ENCODE measurements at places on chromosomes 4 and X.

DNA sequence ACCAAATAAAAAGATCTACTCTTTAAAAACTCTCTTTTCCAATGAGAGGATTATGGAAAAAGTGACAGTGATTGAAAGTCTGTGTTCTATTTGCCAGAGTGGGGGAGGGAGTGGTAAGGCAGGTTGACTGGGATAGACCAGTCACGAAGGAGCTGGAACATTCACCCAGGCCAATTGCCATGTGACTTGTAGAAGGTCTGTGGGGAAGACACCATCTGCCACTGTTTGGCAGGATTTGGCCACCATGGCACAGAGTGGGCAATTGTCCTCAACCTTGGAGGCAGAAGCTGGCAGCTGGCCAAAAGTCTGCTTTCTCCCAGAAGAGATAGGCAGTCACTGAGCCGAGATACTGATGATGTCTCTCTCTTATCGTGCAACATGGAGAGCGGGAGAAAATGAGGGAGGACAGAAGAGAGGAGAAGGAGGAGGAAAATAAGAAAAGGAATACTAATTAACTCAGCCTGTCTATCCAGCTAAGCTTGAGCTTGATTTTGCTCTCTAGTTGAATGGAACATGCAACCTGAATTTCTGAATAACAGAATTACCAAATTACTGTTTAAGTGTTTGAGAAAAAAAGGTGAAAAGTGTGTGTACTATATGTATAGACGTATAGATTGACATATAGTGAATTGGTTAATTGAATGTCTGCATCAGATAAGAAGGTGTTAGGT is 267.1 kb downstream of the ARHGAP24 start:
- DNase-seq = no peak

DNA sequence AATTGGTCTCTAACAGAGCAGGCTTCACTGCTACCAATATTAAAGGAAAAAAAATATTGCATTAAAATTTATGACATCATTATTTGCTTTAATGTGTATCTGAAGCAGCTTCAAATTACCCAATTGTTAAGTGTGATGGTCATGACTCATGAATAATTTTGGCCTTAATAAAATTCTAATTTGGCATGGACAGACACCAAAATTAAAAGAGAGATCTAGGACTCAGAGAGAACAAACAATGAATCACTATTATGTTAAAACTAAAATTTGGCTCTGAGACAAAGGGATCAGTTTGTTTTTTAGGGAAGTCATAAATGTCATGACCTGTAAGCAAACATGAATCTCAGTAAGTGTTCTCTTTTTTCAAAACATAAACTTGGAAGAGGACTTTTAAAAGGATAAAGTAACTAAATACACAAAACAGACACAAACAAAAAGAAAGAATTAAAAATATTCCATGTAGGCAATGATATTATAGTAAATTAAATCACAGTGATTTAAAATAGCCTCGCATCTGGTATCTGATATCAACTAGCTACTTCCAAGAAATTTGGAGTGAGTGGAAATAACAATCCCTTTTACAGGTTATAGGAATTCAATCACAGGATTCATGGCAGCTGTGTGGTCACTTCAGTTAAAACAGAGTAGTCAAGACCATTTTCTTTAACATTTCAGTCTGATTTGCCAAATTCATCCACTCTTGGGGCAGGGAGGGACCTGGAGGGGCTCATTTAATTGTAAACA is 11.6 kb downstream of the VEGFC start:
- DNase-seq = no peak

- DNase-seq = no peak
Observed at GRCh38 chrX:47194194-47194787, 662 bp downstream of the UBA1 start.

- DNase-seq = no peak
Observed at GRCh38 chr4:174553031-174553430, 30.7 kb upstream of the HPGD start.

DNA sequence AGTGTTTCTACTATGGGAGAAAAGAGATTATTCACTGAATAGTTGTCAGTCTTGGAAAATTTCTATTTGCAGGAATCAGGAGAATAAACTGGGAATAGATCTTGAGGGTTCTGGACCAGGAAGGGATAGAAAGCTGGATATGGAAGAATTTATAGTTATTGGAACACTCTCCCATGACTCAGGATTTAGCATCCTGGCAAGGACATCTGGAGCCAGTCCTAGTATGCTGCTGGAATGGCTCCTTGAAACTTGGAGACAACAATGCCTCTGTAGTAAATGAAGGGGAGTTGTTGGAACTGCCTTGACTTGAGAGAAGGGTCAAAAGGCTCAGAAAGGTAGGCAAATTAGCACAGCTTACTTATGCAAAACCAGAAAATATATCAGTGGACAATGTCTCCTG is 23.5 kb upstream of the THOC2 start:
- no peak for DNase-seq

DNA sequence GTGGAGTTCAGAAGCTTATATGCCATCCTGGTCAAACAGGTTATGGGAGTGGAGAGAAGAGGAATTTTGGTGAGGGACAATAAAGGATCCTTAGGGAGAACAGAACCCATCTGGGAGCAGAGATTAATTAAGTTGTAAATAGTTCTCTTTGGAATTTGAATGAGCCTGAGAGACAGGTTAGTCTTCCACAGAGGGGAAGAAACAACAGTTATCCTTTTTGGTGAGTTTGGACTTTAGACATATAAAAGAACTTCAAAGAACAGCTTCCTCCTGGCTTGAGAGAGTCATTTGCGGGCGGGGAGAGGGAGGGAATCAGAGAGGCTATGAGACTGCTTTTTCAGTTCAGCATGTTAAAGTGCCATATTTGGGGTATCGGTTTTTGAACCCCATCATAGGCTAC is 793.3 kb upstream of the MAGEB2 start:
- DNase-seq = no peak

DNA sequence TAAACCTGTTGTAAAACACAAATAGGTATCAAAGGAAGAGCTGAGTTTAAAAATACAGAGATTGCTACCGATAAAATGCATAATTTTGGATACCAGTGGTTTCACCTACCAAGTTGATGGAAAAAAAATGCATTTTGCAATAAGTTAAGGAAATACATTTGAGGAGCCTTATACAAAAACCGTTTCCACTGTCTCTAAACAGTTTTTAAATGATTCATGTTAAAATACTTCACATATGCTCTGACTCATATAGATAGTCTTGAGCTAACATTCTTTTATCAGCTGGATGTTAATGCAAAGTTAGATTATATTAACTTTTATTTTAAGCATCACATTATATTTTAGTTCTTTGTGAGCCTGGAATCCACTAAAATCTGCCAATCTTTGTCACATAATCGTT is 50.6 kb upstream of the ANKRD17 start:
- no peak for DNase-seq

- no peak for DNase-seq
Observed at GRCh38 chr4:108031427-108032083, 41.9 kb downstream of the HADH start.

- DNase-seq = no peak
Observed at GRCh38 chrX:153909024-153909979, 4.8 kb downstream of the AVPR2 start.

DNA sequence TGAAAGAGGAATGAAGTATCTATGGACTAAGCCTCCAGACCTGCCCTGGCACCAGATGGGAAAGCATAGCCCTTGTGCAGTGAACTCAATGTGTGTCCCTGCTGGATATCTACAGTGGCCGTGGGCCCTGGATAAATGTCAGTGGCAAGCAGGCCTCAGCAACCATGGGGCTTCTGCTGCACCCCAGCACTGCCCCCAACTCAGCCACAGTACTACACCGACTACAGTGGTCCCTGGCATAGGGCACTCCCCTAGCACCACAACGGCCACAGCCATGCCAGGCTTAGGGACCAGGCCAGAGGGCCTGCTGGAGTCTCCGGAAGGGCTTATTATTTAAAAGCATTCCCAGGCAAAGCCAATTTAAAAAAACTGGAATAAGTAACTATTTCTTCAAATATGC is 459.1 kb downstream of the SH2D1A start:
- DNase-seq = no peak

DNA sequence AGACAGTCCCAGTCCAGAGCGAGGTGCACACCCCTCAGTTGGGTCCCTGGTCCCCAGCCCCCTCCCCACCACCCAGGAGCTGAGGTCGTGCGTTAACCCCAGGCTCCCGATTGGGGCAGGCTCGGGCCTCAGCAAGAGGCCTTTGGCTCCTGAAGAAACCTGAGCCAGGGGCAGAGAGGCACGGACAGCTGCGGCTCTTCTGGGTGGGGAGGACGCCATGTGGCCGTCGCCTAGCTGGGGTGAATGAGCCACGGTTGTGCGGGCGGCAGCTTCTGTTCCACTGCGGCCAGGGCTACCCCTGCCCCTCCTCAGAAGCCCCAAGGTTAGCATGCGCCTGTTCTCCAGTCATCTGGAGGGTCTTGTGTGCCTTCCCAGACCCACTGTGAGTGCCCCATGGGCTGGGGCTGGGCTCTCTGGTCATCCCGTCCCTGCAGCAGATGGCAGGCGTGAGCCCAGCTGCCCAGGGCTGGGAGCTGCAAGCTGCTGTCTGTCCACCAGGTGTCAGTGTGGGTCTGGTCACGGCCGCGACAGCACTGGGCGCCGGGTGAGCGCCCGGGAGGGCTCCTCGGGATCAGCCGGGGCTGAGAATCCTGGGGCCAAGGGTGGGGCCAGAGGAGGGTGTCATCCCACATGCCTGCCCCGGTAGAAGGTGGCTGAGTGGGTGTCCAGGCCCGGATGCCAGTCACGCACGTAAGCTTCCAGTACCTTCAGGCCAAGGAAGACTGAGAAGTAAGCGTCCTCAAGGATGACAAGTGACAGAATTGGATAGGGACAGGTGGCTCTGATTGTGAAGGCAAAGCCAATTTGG is 21.9 kb downstream of the ATP2B3 start:
- no peak for DNase-seq

- DNase-seq = no peak
Observed at GRCh38 chrX:38095971-38096529, 89.7 kb downstream of the SYTL5 start.

GRCh38 chr4:150923945-150924344 is 91.1 kb downstream of the LRBA start:
- no peak for DNase-seq

DNA sequence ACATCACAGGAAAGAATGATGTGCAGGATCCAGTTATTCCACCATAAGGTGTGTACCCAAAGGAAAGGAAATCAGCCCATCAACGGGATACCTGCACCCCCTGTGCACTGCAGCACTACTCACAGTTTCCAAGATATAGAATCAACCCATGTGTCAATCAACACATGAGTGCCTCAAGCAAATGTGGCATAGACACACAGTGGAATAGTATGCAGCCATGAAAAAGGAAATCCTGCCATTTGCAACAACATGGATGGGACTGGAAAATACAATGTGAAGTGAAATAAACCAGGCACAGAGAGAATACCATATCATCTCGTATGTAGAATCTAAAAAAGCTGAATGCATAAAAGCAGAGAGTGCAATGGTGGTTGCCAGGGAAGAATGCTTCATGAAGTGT is 53.3 kb downstream of the DHRSX start:
- no peak for DNase-seq

GRCh38 chrX:131741103-131741581 is 197.3 kb downstream of the OR13H1 start:
- no peak for DNase-seq

GRCh38 chrX:1533058-1533457 is 3.9 kb downstream of the P2RY8 start:
- DNase-seq = no peak

- DNase-seq = no peak
Observed at GRCh38 chr4:37927434-37927833, 32.8 kb upstream of the PTTG2 start.

DNA sequence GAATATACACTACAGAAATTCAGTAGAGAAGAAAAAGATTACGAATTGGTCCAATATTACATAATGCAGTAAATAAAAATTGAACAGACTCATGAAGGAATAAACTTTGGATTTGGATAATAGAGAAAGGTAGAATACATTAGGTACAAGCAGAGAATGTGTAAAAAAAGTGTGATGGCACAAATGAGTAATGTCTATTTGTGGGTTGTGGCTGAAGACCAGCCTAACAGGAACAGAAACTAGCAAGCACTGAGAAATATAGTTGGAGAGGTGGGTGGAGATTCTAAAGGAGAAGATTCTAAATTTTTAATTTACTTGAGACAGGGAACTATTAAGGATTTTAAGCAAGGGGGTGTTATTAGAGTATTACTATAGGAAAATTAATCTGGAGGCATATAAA is 15.2 kb upstream of the CLOCK start:
- no peak for DNase-seq

DNA sequence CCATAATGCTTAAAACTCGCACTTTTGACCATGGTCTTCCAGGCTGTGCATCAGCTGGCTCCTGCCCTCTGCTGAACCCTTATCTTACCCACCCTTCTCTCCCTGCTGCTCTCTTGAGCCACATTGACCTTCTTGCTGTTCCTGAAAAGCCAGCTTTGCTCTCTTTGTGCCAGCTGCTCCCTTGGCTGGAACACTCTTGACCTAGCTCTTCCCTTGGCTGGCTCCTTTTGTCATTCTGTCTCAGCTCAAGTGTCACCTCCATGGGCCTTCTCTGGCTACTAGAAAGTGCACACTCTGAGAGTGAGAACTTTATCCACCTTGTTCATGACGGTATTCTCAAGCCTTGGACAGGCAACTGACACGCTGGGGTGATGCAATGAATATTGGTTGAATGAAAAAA is 112.1 kb downstream of the MGST2 start:
- DNase-seq = no peak

- DNase-seq = no peak
Observed at GRCh38 chrX:56728752-56729151, 291 bp upstream of the NBDY start.

DNA sequence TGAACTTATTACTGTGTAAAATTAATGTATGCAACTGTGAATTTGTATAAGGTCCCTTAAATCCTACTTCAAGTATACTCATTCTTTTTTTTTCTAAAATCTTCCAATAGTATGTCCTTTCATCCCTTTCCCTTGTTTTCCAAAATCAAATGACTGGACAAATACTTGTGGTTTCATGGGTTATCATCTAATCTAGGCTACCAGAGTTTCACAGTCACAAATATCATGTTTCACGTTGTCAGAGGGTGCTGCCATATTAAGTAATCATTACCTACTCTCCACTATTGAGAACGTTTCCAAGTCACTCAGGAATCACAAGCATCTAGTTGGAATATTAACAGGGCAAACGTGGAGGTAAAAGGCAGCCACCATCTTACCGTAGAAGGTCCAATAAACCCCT is 1235.0 kb upstream of the TENM3 start:
- no peak for DNase-seq

- DNase-seq = no peak
Observed at GRCh38 chrX:78111140-78111931, 7.3 kb downstream of the PGK1 start.

All from SK-N-MC (cell line).